ENCODE measurements at places on chromosomes 6 and 20.

DNA sequence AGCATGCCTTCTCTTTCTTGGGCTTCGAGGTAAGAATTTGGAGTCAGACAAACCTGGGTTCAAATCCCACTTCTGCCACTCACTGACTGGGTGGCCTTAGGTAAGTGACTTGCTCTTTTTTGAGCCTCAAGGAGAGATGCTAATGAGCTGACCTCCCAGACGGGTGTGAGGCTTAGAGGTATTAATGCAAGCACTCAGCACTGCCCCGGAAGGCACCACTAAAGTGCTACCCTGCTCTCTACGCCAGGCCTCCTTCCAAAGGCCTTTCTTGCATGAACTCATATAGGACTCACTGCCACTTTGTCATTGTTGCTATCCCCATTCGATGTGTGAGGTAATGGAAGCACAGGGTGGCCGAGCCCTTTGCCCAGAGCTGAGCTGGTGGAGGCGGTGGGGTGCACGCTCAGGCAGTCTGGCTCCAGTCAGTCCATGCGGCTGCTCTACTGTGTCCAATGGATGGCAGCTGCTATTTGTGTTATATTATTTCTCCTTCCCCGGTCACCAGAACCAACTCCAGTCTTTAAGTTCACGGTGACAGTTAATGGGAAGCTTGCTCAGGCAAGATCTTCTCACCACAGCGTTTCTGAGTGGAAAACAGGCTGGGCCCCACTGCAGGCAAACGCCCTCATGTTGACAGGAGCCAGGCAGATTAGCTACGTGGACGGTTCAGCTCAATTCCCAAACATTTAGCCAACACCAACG lies 55.2 kb upstream of the MLN start:
- no peak for DNase-seq

DNA sequence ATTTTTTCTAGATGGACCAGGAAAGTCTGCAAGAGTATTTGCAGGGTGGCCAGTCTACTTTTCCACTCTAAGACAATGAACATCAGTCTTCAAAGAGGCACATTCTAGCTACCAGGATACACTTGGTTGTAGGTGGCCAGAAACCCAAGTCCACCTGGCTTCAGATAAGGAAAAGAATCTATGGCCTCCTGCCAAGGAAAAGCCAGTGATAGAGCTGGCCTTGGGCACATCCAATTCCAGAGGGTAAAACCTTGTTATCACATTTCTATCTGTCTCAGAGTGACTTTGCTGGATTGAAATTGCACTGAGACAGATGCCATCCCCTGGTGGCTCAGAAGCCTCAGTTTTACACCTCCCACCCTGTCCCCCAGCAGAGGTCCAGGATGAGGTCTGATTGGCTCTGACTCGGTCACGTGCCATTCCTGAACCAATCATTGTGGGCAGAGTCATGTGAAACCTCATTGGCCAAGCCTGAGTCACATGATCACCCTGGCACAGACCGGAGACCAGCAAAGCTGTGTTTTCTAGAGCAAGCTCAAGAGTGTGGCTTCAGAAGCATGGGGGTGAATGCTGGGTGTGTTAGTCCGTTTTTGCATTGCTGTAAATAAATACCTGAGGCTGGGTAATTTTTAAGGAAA lies 497.4 kb upstream of the SULF2 start:
- DNase-seq = no peak

DNA sequence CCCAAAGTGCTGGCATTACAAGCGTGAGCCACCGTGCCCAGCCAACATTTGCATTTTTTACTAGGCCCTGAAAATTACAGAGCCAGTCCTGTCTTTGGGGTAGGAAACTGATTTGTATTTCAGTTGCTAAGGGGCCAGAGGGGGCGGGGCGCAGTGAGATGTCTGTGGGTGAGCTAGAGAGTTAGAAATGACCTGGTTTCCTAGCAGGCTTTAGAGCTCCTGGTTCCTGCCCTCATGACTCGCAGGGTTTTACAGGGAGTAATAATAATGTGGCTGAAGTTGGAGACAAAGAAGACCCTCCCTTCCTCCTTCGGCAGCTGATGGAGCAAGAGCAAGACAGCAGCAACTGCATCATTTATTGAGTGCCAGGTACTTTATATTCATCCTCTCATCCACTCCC lies 131.5 kb downstream of the TFAP2C start:
- DNase-seq = no peak

- no peak for DNase-seq
Measured at GRCh38 chr6:72987301-72987700, 238.0 kb downstream of the KHDC1L start.

DNA sequence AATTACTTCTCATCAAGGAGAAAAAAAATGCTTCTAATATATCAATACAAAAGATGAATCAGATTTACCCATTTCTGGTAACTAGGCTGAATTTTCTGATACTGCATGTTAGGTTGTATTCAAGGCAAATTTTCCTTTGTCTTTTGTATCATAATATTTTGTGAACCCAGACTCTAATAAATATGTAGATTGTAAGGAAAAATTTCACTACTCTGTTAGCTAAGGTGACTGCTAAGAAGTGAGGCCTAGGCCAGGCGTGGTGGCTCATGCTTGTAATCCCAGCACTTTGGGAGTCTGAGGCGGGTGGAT lies 12.7 kb downstream of the TP53INP2 start:
- DNase-seq = no peak

GRCh38 chr6:46921731-46922130 lies at the start of gene ADGRF5:
TSS of gene ADGRF5 (minus strand) at chr6:46921938. CDS start at chr6:46906762, 15,176 bp downstream.
- no peak for DNase-seq

GRCh38 chr6:31686483-31686882 lies 5.6 kb upstream of the LY6G5C start:
- DNase-seq = no peak

- DNase-seq = no peak
Measured at GRCh38 chr20:12289465-12289864, 371.8 kb downstream of the BTBD3 start.

- DNase-seq = no peak
Measured at GRCh38 chr6:67689329-67689728, 945.8 kb upstream of the ADGRB3 start.

DNA sequence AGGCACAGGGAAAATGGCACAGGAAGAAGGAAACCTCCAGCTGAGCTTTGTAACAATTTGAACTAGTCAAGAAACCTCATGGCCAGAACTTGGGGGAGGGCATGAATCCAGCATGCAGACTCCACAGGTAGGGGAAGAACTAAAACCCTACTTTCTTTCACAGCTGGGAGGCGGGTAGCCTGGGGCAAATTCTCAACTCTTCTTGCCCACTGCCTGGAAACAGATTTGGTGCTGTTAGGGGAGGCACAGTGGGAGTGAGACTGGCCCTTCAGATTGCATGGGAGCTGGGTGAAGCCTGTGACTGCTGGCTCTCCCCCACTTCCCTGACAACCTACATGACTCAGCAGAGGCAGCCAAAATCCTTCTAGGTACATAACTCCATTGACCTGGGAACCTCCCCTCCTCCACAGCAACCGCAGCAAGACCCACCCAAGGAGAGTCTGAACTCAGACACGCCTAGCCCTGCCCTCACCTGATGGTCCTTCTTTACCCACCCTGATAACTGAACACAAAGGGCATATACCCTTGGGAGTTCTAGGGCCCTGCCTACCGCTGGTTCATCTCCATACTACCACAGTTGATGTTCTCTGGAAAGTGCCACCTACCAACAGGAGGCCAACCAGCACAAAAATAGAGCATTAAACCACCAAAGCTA lies 37.2 kb upstream of the TRIM27 start:
- no peak for DNase-seq

DNA sequence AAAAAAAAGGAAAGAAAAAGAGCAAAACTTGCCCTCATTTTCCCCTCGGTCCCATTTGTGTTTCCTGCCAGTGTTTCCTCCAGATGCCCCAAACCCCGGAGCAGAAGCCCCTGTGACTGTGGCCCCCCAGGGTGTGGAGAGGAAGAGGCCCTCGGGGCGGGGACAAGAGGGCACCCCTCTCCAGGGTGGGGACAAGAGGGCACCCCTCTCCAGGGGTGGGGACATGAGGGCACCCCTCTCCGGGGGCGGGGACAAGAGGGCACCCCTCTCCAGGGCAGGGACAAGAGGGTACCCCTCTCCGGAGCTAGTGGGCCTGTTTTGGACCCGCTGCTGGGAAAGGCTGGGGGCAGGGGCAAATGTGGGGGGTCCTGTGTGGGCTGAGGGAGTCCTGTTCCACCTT lies 13.1 kb downstream of the MYT1 start:
- no peak for DNase-seq

DNA sequence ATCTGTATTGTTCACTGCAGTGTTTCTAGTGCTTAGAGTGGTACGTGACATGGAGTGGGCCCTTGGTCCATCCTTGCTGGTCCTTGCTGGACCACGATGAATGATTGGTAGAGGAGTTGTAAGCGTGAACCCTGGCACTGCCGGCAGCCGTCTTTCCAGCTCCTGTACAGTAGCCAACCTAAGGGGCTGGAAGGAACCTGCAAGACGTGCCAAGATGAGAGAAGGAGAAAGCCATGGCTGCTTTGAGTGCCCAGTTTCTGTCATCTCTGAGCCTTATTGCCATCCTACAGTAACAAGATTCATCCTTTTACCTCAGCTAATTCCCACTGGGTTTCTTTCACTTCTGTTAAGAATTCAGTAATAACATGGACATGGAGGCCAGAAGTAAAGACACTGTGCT lies 5.9 kb downstream of the DHX35 start:
- no peak for DNase-seq

GRCh38 chr20:32354592-32355416 lies 3.3 kb upstream of the ASXL1 start:
- no peak for DNase-seq

- DNase-seq = no peak
Measured at GRCh38 chr6:11702089-11702488, 76.5 kb downstream of the ADTRP start.

GRCh38 chr6:101907356-101908217 lies 514.1 kb downstream of the GRIK2 start:
- no peak for DNase-seq

DNA sequence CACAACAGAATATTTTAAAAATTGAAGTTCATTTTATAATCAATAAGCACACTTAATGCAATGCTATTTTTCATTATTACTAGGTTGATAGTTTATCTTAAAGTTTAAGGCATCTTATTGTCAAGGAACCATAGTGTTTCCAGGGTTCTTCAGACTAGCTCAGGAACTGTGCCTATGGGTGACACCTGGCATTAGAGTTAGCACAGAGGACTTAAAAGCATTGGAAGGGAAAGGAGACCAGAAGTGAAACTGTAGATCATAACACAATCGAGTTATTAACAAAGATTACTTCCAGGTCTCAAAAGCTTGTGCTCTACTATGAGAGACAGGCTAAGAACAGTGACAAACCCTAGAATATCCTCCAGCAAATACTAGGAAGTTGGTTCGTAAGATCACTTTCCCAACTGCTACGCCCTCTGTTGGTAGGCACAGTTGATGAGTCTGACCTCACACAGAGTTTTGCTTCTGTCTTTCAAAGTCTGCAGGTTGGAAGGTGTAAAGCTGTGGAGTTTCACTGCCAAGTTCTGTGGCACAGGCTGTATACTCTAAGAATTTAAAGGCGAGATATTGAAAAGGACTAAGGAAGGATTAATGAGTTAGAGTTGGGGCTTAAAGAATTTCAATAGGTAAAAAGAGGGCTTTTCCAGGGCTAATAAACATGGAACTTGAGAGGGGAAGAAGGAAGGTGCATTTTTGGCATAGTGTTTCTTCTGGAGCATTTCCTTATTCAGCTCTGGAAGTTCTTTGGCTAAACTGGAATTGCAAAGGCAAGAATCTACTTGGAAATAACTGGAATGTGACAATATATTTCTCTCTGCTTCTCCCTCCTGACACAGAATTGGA lies 531.3 kb upstream of the JAG1 start:
- DNase-seq = no peak

GRCh38 chr20:5065879-5066383 lies 53.8 kb downstream of the PCNA start:
- DNase-seq = no peak

GRCh38 chr6:15283986-15284361 lies 38.1 kb downstream of the JARID2 start:
- no peak for DNase-seq

DNA sequence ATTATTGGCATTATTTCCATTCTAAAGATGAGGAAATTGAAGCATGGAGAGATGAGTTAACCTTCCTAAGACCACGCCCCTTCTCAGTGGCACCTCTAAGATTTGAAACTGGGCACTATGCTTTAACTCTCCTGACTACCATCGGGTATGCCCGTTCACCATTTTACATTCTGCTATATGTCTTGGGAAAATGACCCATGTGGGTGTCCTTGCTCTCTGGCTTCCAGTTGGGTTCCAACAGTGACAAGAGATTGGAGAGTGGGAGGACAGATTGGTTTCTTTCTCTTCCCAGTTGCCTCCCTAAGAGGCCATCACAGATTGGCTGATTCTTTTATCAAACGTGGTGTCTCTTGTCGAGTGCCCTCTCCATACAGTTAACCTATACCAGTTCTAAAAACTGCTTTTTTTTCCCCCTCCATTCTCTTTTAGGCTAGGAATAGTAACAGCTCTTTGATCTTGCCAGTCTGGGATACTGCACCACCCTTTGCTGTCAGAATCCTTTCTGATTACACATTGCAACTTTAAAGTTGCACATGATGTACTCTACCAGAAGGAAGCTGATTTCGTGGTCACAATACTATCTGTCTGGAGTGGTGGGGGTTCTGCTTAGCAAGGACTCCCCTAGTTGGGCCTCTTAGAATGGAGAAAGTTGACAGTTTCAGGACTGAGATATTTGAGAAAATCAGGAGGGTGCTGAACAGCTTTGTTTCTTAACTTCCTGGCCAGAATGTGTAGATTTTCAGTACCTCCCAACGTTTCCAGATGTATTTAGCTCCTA lies 88.0 kb upstream of the ELOVL5 start:
- no peak for DNase-seq

- DNase-seq = no peak
Measured at GRCh38 chr6:30696432-30696831, 5.6 kb upstream of the NRM start.

DNA sequence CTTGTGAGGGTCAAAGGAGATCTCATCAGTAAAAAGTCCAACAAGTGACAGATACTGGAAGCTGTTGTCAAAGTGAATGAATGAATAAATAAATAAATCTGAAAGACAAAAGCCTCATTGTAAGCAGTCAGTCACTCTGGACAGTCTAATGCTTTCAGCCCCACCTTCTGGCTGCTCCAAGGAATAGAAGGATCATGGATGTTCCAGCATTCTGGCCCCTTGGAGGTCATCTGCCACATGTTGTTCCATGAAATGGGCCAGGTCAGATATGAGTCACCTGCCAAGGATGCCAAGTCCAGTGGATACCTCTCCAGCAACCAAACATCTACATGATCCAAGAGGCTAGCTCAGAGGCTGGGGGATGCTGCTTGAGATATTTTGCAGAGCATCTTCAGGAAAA lies 185.6 kb downstream of the BMP7 start:
- no peak for DNase-seq

GRCh38 chr20:56628015-56628872 lies 862 bp upstream of the TFAP2C start:
- DNase-seq = peak; percentile 70

GRCh38 chr6:109420751-109421150 lies 19.7 kb downstream of the PPIL6 start:
- DNase-seq = no peak

GRCh38 chr6:110307368-110307767 lies 50.8 kb downstream of the METTL24 start:
- no peak for DNase-seq

- no peak for DNase-seq
Measured at GRCh38 chr6:10250655-10251220, 164.1 kb downstream of the TFAP2A start.
